ENCODE measurements at places on chromosomes 4 and X.
A peak's percentile ranks its signal among the peaks of the same experiment; 100 is the strongest.

DNA sequence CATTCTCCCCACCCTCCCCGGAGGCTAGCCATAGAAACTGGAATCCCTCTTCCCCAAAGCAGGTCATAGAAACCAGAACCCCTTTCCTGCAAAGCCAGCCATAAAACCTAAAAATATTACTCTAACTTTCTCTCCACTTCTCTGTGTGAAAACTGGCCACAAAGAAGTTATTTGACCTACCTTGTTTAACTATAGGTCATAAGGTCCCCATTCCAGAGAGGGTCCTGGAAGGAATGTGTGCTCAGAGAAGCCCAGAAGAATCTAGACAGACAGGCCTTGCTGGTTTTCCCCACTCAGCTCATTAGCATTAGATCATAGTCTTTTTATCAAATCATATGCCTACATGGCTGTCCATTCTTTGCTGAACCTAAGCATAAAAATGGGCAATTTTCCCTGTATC lies 52.8 kb upstream of the TEX13A start:
- DNase-seq, result peak; percentile 7

GRCh38 chrX:123878252-123878721 lies 18.4 kb downstream of the XIAP start:
- no peak for DNase-seq

GRCh38 chr4:37844204-37844603 lies 17.7 kb downstream of the PGM2 start:
- no peak for DNase-seq

DNA sequence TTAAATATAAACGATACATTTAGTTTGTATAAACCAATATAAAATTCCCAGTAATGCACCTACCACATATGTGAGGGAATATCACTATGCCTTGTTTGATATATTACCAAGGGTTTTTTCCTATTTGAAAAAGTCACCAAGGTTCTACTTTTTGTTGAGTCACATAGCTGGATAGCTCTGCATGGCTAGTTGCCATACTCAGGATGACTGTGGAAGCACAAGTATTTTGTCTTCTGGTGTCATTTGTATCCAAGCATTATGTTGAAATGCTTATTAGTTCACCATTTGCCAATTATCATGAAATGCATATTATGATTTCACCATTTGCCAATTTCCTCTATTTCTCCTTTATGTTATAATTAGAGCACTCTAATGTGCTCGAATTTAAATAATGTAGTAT lies 162.7 kb upstream of the TTC29 start:
- DNase-seq, result no peak

- no peak for DNase-seq
These were observed 323.1 kb downstream of the PCDH18 start for GRCh38 chr4:137209240-137209639.

DNA sequence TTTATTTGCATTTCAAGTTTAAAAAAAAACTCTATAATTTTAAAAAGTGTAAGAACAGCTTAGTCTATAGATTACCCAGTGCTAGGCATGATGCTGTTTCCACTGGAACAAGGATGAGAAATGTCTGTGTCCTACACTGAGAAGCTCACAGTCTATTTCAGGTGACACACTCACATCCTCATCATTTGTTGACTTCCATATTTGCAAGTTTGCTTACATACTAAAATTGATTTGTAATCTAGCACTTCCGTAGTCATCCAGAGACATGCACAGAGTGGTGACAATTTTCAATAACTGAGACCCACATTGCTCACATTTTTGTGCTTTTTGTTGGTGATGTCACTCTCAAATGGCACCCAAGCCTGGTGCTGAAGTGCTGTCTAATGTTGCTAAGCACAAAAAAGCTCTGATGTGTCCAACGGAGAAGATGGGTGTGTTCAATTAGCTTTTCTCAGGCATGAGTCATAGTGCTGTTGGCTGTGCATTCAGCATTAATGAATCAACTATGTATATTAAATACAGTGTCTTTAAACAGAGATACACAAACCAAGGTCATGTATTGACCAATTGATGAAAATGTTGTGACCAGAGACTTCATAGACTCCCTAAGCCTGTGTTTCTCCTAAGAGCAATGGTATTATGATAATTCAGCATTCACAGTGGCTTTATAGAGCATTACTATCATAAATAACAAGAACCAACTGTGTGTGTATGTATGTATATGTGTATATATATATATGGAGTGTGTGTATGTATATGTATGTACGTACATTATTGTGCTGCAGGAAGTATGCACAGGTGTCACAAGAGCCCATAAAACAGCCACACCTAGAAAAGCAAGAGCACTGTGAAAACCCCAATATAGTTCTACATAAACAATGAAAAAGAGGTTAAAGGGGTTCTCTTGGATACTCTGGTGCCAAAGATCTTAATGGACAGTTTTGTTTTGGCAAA lies 31.2 kb upstream of the VCX3B start:
- peak; percentile 19 for DNase-seq

DNA sequence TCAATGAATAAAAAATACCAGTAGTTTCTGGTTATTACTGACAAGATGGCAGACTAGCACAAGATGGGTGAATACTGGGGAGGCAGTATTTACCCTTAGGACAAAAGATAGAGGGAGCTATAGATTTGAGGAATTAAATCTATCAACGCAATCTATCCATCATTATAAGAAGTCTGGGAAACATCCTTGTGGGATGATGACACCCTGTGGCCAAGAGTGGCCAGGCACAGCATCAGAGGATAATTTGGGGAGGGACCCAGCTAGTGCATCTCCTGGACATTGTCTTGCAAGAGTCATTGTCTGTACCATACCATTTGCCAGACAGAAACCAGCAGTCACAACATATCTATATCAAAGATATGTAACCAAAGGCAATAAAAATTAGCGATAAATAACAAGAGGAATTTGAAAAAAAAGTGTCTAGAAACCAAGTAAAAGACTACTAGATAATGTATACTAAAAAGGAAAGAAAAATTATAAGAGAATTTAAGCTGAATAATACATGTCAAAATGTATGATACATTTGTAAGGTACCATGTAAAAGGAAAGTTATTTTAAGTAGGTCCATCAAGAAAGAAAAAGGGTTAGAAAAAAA lies 22.9 kb downstream of the KCTD8 start:
- DNase-seq, result peak; percentile 80

- no peak for DNase-seq
These were observed 284.8 kb upstream of the PPARGC1A start for GRCh38 chr4:24174602-24175001.

DNA sequence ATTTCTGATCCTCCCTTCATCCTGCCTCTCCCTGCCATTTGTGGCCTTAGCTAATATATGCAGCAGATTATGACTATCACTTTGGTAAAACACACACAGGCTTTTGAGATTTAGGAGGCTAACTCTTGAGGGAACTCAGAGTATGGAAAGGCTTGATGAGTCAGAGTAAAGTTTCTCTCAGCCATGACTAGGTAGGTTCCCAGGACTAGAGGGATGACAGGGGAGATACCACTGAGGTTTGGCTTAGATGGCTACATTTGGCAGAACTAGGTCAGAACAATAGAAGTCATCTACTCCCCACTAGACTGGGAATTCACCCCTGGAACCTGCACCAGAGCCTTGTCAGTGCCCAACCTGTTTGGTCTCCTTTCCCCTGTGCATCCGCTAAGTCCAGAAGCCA lies 585.7 kb downstream of the TLL1 start:
- no peak for DNase-seq

DNA sequence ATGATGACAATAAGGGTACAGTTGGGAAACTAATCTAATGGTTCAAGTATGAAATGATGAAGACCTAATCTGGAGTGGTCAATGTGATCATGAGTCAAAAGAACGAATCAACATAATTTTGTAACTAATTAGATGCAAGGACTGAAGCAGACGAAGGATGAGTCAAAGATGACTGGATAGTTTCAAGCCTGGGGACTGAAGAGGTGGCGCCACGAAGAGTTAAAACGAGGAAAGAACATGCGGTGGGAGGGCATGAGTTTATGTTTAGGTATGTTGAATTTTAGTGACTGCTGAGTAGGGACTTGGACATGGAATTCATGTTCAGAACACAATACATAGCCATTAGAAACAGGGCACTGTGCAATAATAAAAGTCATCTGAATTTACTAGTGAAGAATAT lies 221.5 kb upstream of the FAM241A start:
- no peak for DNase-seq

DNA sequence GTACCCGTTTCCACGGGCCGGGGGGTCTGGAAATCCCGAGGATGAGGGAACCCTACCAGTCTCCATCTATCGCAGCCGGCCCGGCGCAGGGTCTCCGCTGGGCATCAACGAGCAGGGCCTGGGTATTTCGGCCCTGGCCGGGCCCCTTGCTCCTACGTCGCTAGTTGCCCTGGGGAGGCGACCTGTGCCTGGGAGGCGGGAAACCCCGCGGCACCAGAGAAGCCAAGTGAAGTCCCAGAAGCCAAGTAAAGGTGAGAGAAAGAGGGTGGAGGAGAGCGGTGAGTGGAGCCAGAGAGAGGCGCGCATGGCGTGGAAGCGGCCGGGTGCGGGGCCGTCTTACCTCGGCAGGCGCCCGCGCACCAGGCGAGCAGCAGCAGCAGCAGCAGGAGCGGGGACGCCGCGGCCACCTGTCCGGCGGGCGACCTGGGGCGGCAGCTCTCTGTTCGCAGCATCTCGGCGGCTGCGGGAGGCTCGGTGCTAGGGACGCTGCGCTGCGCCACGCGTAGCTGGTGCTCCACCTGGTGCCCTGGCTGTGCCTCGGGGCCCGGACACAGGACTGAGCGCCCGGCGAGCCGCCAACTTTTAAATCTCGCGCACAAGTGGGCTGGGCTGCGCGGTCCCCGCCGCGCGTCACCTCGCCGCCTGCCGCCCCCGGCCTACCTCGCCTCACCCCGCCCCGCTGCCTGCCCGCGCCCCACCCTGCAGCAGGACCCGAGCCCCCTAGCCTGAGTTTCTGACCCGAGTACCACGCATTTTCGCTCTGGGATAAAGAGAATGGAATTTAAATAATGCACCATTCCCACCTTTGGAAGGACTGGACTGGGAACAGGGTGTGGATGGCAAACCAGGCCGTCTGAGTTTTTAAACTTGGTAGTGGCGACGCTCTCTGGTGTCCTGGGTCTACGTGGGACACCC lies at the start of gene NMU:
Gene NMU, minus strand, starts transcription at position 558 of the 915 bp plus-strand sequence. Its CDS starts 106 bp downstream, at position 452.
- peak; percentile 80 for DNase-seq

DNA sequence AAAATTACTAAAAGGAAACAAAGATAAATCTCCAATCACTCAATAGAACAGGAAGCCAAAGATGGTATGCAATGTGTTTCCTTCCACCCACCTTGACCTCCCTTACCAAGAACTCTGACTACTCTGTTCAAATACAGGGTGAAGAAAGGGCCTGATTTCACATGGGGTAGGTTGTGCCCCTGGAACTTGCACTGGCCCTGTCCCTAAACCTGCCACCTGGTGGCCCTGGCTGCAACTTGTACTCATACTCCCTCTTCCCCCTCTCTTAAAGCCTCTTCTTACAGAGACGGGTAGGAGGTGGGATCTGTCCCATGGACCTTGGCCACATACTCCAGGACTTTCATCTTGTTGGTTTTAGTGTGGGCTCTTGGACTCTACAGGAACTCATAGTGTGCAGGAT lies 17.3 kb upstream of the TMEM185A start:
- no peak for DNase-seq

GRCh38 chrX:122583551-122583950 lies 600.5 kb upstream of the GRIA3 start:
- DNase-seq, result peak; percentile 90

- peak; percentile 94 for DNase-seq
These were observed at the start of gene ZIC3 for GRCh38 chrX:137565921-137566745. TSS of gene ZIC3 (plus strand) at chrX:137566127. CDS start at chrX:137566692, 565 bp downstream.

DNA sequence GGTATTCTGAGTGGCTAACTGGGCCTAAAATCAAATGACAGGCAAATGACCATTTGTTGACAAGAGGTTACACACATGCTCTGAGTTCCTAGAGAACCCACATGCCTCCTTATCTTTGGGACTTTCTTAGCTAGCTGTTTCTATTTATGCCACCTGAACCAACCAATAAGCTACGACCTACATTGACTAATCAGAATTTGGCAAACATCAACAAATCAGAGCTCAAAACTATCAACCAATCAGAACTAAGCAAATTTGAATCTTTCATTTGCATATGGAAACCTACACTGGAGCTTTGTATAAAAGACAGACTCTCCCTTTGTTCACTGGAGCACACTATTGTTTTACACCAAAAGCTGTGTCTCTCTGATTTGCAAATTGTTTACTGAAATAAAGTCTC lies 192.0 kb downstream of the CXXC4 start:
- no peak for DNase-seq

DNA sequence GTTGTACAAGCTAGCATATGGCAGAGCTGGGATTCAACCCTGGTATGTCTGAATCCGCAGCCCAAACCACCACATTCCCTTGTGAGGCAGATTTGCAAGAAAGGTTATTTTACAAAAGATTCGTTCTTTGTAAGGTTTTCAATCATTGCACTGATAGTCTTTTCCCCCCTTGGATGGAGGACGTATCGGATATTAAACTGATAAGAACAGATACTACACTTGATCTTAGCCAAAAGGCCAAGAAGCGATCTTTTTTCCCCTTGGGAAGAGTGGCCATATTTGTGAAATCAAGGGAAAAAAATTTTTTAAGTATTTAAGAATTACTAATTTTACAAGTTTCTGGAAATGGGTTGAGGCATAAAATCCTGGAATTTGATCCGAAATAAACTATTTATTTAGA lies 34.4 kb upstream of the MSMO1 start:
- no peak for DNase-seq

GRCh38 chr4:74374561-74375327 lies 9.8 kb downstream of the EREG start:
- DNase-seq, result peak; percentile 72

DNA sequence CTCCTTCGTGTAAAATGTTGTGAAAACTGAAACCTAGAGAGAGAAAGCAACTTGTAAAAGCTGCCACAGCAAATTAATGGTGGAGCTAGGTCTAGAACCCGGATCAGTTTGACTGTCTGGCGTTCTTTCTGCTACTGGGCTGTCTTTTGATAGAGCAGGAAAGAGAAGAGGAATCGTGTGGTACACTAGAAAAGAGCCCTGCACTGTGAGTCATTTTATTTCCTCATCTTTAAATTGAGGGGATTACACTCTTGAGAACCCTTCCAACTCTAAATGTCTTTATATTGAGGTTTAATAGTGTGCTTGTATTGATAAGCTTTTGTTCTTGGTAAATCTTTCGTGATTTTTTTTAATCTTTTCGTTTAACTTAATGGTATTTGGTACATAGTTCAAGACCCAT lies 4.3 kb downstream of the WDR44 start:
- no peak for DNase-seq

DNA sequence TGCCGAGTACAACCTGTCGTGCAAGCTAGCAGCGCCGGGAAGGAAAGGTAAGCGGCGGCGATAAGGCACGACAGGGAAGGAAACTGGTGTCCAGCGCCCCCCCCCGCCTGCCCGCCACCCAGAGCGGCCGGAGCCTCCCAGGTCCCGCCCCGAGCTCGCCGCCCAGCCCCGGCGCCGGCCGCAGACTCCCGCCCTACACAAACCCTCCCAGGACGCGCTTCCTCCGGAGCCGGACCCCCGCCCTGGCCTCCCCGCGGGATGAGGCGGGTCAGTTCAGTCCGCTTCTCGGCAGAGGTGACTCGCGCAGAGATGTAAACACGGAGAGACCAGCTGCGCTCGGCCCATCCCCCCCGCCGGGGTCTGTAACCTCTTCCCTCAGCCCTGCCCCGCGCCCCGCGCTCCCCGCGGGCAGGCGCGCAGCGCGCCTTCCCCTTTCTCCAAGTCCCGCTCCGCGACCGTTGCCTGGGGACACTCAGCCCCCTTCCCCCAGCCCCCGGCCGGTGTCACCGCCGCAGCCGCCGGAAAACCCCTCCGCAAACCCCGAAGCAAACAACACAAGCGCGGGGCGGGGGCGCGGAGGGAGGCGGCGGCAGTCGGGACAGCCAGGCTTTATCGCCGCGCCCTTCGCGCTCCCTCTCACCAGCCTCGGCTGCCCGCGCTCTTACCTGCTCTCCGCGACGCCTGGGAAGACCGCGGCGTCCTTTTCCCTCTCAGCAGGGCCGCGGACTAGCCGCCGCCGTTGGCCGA lies 543 bp downstream of the ELF2 start:
- DNase-seq, result peak; percentile 85
